CD4-positive, alpha-beta T cell treated with Interleukin-6 at 100 ng/mL for 8 hours (primary cell): ENCODE measurements at places on chromosomes 7 and 10.

- DNase-seq, result no peak
Measured at GRCh38 chr10:69412232-69412790, 4.4 kb downstream of the TACR2 start.

DNA sequence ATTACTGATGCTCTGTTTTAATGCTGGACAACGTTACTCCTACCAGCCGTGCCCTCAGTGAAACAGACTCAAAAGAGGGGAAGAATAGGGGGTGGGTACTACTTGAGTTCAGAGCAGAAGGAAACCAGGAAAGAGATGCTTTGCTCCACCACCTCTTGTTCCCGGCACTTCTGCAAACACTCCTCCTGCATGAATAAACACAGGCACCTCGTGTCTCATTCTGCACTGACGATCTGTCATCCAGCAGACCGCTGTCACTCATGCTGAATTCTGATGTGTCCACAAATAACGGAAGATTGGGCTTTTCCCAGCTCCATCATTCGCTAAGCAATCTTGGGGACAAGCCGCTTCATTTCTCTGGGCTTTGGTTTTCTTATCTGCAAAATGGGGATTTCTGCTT lies 26.7 kb downstream of the YWHAG start:
- DNase-seq, result no peak

DNA sequence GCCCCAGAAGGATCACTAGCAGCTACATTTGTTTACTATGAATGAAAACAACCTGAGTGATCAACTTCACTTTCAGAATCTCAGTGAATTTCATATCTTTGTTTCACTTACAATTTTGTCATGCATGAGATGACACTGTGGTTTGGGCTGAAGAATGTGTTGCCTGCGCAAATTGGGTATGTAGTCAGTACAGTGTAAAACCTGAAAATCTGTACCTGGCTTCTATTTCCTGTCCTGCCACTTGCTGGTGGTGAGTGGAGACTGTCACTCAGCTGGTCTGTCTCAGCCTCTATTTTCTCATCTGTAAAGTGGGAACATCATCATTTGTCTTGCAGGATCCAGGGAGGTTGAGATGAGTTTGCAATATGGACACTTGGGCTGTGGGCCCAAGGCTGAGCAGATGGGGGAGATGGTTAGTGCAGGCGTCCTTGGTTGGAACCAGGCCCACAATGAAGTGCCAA lies 118.0 kb downstream of the WDFY4 start:
- no peak for DNase-seq

DNA sequence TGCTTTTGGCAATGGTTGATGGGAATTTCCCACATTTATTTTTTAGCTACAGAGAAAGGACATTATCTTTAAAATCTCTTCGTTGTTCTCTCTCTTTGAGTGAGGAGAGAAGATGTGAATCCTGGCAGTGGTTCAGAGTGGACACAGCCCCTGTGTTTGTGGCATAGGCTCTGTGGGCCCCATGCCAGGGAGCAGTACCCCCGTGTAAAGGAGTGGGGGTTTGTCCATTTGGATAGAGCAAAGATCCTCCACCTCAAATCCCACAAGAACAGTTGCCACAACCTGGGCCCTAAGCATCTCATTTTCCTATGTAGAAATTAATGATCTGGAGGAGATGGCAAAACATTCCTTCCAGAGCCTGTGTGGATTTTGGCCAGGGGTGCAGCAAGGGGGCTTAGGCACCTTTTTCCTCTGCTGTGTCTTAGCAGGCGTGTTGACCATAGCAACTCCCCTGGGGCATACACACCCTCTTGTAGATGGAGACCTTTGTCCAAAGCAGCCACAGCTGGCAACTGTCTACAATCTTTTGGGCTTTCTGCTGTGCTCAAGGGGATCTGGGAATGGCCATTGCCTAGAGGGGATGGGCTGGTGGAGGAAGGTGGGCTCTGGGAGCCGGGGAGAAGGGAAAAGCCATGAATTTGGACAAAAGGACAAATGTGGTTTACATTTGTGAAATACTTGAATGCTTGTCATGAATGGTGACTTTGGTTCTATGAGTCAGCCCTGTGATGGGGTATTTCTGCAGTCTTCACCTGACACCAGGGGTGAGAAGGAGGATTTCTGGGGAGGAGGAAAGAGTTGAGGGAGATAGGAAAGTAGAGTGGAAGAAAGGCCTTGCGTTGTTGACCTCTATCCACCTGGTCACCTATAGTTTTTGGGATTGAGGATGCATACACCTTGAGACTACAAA lies 92.0 kb downstream of the TCF7L2 start:
- DNase-seq, result no peak

DNA sequence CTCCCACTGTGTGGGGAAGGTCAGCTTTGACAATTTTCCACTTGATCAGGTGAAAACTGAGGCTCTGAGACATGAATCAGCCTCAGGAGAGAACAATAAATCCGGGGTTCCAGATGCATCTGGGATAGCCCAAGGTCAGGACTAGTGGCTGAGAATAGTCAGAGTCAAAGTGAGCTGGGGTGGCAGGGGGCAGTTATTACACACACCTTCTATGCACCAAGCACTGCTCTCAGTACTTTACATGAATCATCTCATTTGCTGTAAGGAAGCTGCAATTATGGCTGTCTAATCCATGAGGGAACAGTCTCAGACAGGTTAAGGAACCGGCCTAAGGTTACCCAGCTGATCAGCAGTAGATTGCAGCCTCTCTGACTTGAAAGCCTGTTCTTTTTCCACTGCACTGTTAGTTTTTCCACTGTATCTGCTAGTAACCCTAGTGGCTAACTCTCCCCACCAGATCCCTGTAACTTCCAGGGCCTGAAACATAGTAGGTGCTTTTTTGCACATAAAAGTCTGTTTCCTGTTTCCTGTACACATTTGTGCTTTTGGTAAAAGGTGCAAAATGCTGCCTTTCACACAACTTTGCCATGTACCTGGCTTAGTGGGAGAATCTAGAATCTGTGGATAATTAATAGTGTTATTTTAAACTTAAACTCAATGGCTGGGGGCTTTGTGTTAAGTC lies 125.9 kb downstream of the EMX2 start:
- DNase-seq, result no peak

- DNase-seq, result no peak
Measured at GRCh38 chr7:106978425-106979420, 65.8 kb upstream of the PRKAR2B start.

GRCh38 chr7:120274899-120275298 lies 1.9 kb downstream of the KCND2 start:
- DNase-seq, result no peak

GRCh38 chr7:140304191-140304799 lies 94.0 kb downstream of the SLC37A3 start:
- peak; percentile 65 for DNase-seq

- no peak for DNase-seq
Measured at GRCh38 chr7:150959739-150960734, 18.1 kb downstream of the KCNH2 start.

DNA sequence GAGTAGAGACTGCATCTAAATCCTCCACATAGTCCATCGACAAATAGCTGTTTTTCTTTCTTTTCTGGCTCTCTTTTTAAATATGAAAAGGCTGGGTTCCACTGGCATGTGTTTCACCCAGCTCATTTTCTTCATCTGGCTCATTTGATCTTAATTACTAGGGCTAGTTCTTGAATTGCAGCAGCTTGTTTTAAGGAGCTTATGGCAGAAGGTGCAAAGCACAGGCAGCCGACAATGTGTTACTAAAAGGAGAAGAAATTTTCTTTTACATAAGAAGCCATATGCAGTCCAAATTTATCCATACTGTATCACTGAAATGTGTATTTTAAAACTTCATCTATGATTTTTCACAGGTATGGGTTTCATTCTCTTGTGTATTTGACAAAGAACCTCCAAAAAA lies 205.6 kb upstream of the PTER start:
- DNase-seq, result no peak

DNA sequence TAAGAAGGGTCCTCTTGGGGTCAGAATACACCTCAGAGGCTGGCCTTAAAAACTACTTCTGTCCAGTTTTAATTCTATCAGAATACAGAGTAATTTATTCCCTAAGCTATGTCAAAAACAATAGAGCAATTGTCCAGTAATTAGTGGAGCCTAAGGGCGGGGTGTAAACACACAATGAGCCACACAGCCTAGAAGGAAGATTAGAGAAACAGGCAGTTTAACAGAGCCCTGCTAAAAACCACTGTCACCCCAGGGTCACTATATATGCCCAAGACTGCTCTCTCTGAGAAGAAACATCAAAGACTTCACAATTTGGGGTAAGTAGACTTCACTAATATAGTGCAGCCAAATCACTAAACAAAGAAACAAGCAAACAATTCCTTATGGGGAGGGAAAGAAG lies 27.2 kb upstream of the WNT2 start:
- DNase-seq, result no peak

GRCh38 chr10:14153570-14154055 lies 177.1 kb downstream of the FRMD4A start:
- DNase-seq, result no peak

DNA sequence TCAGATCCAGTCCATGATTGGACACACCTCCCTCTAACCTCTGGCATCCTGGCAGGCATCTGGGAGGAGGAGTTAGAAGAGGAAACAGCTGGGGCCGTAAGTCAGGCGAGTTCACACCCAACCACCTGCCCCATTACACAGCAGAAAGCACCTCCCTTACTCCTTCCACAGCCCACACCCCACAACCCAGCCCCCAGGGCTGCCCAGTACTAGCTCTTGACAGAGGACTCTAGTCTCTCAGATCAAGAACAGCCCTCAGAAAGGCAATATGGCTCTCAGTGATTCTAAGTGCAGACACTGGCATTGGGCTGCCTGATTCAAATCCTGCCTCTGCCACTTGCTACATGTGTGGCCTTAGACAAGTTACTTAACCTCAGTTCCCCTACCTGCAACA lies 34.1 kb downstream of the KCNMA1 start:
- DNase-seq, result no peak

DNA sequence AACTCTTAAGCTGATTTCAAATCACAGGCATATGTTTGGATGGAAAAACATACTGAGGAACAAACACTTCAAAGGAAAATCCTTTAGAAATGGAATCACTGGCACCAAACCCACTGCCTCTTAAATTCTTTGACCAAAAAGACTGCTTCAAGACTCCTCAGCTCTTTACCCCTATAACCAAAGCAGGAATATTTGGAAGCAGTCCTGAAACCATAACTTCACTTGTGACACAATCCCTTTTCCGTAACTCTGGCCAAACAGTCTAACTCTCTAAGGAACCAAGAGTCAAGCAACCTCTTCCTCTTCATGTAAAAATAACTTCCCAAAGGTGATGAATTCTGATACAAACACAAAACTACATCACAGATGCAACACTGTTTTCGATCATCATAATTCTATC lies 104.3 kb downstream of the MTERF1 start:
- no peak for DNase-seq

DNA sequence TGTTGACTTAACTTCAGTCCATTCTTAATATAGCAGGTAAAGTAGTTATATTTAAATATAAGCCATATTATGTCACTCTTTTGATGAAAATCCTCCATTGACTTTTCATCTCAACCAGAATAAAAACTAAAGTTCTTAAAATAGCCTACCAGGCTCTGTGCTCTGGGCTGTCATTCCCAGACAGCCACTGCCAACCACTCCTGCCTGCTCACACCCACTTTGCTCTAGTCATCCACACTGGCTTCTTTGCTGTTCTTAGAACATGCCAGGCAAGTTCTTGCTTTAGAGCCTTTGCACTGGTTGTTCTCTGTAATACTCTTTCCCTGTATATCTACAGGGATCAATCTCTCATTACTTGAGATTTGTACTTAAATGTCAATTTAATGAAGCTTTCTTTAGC lies 80.6 kb downstream of the ZEB1 start:
- no peak for DNase-seq

DNA sequence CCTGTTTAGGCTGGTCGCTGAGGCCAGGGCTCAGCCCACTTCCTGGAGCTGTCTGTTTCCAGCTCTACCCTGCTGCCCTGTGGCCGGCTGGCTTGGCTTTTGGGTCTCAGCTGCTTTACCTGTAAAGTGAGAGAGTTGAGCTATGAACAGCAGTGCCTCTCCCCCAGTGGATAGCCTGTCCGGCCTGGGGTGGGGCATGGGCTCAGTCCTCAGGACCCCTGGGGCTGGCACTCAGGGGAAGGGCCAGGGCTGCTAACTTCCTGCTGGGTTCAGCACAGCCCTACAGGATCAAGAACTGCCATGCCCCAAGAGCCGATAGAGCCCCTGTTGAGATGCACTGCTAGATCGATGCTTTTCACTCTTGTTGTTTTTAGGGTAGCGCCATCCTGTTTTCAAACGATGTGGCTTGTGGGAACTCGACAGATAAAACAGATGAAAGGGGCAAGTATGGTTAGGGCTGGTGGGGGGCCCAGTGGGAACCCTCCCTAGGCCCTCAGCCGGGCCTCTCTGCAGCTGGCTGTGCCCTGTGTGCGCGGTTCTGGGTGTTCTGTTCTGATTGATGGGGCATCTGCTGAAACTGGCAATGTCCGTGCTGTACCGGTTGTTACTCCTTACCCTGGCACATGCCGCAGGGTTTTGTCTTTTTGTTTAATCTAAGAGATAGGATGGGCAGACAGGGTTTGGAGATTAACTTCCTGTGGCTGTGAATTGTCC lies 10.0 kb upstream of the SFRP5 start:
- DNase-seq, result peak; percentile 30

- no peak for DNase-seq
Measured at GRCh38 chr10:11192304-11193000, 174.8 kb downstream of the CELF2 start.

DNA sequence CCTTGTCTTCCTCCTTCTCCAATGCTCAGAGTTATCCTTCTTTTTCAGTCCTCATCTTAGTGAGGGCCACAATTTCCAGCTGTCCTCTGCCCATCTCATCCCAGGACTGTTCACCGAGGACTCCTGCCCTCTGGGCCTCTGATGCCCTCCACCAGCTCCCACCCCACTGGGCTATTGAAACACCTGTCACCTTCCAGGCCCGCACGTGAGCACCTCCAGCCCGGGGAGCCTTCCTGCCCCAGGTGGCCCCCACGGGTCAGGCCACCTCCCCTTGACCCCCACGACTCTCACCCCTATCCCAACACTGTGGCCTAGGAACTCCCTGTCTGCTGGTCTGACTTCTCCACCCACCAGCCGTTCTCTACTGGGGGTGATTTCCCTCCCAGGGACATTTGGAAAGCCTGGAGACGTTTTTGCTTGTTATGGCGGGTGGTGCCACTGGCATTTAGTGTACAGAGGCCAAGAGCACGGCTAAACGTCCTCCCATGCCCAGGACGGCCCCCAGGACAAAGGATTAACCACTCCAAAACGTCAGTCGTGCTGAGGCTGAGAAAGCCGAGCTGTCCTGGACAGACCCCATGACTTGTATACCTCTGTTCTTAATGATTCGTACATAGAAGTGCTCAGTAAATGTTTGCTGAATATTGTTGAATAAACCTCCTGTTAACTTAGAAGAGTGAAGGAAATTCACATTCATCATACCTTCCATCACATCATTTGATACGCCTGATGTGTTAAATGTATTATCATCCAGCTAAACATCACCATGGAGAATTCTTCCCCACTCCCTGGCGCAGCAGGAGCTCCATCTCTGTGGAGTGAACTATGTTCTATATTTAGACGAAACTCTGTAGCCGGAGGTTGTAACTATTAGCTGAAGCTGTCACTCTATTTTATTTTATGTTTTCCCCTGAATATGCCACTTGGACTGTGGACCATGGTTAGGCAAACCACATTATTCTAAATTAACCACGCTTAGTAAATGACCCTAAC lies 270.1 kb upstream of the SHH start:
- DNase-seq, result no peak
